ENCODE measurements at places on chromosomes 1 and 21. TPM values are rescaled to one million over a fixed set of nuclear protein-coding genes. Genes with fewer than 3 reads are reported as not detected.
A peak's percentile ranks its signal among the peaks of the same experiment; 100 is the strongest.

OR14K1 gene
- not detected for polyA plus RNA-seq

GRCh38 chr1:222897527-222898190, 82.8 kb downstream of the DISP1 start:
- no peak for DNase-seq

GRCh38 chr1:32363713-32364112, 1.4 kb downstream of the TSSK3 start:
- DNase-seq, result no peak

OLFML3 gene
- 10.3 TPM for polyA plus RNA-seq

DNA sequence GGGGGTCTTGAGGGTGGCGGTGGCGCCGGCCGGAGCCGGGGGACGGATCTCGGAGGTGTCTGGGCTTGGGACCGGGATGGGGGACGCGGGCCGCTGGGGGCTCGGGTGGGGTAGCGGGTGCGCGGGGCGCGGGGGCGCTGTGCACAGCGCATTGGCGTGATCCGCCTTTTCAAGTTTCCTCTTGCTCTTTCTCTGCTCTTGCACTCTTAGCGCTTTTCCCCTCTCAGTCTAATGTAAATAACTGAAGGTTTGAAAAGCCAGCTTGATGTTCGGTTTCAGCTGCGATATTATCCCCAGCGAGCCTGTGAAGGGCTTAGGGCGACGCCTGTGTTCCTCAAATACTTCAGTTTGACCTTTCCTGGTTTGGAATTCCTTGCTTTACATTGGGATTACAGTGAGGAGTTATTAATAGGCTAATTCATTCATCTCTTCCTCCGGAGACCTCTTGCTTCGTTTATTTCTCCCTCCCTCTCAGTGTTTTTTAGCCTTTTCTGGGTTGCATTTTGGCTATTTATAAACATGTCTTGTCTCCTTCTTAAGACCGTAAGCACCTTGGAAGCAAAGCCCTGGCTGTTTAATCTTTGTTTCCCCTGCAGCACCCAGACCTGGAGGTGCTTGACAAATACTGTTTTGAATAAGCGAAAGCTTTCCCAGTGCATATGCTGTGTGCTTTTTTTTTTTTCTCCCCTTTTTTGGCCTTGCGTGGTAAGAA, 693 bp downstream of the RAB4A start:
- DNase-seq, result peak; percentile 31

- no peak for DNase-seq
These were observed 11.9 kb upstream of the PADI4 start for GRCh38 chr1:17296086-17296485.

S100B gene
- polyA plus RNA-seq, result 11.7 TPM

- no peak for DNase-seq
These were observed 51.9 kb upstream of the SYNC start for GRCh38 chr1:32754317-32755097.

GRCh38 chr1:80639777-80640533, 1160.8 kb upstream of the ADGRL2 start:
- no peak for DNase-seq

EPS8L3 gene
- not detected for polyA plus RNA-seq

GRCh38 chr1:236534151-236534651, 10.4 kb downstream of the LGALS8 start:
- DNase-seq, result no peak

- no peak for DNase-seq
These were observed 20.5 kb upstream of the C1QA start for GRCh38 chr1:22615886-22616285.

GNB1 gene
- polyA plus RNA-seq, result 109 TPM

GRCh38 chr1:43651188-43651587, 1.2 kb downstream of the KDM4A start:
- no peak for DNase-seq

DNA sequence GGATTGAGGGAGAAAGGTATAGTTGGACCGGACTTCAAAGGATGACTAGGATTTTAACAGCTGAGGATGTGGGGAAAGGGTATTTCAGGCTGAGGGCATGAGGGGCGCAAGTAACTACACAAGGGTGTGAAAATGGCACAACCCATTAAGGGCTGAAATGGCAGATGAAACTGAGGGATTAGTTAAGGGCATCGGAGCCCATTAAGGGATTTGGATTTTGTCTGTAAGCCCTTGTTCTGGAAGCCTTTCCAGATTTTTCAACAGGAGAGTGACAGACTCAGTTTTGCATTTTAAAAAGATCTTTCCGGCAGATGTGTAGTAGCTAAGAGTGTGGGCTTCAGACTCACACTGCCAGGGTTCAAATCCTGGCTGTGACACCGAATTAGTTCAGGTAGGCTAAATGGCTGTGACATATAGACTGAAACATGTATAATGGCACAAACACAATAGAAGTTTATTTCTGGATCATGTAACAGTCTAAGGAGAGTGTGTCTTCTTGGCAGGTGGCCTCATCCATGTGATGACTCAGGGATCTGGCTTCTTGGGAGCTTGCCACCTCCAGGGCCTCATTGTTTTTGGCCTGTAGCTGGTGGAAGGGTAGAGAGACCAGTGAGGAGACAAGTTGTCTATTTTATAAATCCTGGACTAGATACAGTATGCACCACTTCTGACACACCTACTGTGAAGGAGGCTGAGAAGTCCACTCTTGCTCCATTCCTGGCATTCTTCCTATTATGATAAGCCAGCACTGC, 49.6 kb downstream of the UBE2T start:
- peak; percentile 33 for DNase-seq

DNA sequence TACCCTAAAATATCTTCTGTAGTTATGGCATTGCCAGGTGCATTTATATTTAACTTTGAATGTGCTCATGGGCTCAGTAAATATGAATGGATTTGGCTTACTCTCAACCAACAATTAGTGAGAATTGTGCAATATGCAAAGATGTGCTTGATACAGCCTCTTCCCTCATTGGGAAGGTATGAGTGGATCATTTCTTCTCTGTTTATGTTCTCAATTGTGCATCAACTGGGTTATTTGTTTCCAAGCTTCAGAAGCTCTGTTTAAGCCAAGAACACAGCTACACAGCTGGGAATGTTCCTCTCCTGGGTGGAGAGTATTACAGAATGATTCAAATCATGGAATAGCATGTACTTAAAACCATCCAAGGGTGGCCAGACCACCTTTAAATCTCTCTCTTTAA, 17.6 kb upstream of the MAP1LC3C start:
- no peak for DNase-seq

DNA sequence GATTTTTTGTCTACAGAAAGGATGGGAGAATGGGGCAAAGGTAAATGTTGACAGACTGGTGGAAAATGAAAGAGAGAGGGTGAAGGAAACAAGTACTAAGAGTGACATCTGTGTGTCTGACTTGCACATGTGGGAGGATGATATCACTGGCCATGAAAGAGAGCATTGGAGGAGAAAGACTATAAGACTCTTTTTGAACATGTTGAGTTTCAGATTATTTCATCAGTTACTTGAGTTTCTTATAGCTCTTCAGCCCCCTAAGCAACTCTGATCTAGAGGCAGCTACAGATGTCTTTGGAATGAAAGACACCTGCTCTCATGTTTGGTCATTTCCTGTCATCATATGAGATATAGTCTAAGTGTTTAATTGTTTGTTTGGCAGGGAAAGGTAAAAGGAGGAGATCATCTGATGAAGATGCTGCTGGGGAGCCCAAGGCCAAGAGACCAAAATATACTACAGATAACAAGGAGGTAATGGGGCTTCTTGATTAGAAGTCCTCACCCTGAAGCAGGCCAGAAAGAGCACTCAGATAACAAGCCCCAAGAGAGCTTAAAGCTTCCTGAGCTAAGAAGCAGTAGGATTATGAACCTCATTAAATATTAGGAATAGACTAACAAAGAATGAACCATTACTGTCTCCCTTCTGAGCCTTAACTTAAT, 4.5 kb downstream of the POLR3C start:
- no peak for DNase-seq

- no peak for DNase-seq
These were observed 154.9 kb downstream of the PAPPA2 start for GRCh38 chr1:176617881-176618280.

- no peak for DNase-seq
These were observed 84.7 kb upstream of the SLC25A33 start for GRCh38 chr1:9454494-9455066.

- DNase-seq, result no peak
These were observed 140.8 kb downstream of the LHX8 start for GRCh38 chr1:75274920-75275506.

- DNase-seq, result no peak
These were observed 8.2 kb downstream of the CRYBG2 start for GRCh38 chr1:26345718-26346117.

MFAP2 gene
- polyA plus RNA-seq, result 4.5 TPM

GRCh38 chr1:46580140-46580903, 23.7 kb downstream of the MKNK1 start:
- no peak for DNase-seq

DNA sequence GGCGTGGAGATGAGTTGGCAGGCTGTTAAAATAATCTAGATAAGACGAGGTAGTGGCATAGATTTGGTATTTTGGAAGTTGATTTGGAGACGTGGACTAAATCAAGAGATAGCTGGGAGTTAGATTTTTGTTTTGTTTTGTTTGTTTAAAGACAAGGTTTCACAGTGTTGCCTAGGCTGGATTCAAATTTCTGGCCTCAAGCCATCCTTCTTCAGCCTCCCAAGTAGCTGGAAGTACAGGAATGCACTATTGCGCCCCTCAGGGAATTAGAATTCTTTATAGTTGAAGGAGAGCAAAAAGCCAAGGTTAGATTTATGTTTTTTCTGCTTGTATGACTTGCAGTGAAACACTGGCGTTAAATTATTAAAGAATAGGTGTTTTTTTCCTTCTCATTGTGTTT, 22.3 kb upstream of the SNRPE start:
- no peak for DNase-seq

DNA sequence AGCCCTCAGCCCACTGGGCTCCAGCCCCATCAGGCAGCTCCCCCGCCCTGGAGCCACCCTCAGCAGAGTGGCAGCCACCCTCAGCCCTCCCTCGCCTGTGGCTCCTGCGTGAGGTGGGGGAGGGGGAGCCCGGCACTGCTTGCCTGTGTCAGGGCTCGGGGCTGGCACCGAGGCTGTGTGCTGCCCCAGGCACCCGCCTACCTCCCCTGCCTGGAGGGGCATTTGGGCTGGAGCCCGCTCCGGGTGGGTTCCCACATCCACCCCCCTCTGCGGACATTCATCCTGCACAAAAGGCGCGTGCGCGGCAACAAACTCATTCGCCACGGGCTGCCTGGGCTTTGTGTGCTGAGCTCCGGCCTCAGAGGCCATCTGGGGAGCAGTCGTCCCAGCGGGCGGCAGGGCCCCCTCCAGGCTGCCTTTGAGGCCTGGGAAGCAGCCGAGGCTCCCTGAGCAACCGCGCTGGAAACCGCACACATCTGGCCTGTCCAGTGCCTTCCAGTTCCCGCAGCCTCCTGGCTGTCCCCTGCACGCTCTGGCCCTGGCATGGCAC, 12.6 kb upstream of the TNFRSF14 start:
- no peak for DNase-seq

PLA2G2A gene
- 349 TPM for polyA plus RNA-seq

DNA sequence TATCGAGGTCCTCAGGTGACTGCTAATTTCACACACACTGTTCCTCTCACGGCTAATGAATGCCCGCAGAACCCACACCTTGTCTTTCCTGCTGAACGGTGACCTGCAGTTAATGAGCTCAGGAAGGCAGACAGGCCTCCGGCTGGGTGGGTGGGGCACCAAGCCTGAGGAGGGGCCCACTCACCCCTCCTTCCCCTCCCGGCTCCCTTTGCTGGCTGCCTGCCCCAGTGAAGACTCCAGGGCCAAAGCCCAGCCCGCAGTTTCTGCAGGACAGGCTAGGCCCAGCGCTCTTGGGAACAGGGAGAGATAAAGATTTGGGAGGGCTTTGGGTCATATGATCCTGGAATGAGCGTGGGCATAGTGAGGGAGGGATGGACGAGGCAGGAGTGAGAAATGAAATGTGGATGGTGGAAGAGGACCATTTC, 26.4 kb downstream of the FOXO6 start:
- peak; percentile 90 for DNase-seq

- DNase-seq, result no peak
These were observed 470 bp upstream of the RTCA start for GRCh38 chr1:100265562-100265930.

DNA sequence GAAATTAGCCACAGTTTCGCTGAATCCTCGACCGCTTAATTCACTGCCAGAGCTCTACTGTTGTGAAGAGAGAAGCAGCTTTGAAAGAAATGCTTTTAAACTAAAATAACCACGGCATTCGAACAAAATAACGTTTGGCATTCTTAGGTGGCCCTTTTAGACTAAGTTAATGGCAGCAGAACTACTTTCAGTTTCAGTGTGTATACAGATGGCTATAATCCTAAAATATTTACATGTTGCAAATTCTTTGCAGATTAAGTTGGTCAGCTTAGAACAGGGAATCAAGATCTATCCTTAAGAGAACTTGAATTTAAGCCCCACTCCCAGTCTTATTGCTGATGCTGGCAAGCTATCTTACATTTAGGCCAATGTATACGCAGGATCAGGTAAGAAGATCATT, 62.7 kb downstream of the ADSS2 start:
- no peak for DNase-seq
